ENCODE measurements at places on chromosomes 1 and 21.

DNA sequence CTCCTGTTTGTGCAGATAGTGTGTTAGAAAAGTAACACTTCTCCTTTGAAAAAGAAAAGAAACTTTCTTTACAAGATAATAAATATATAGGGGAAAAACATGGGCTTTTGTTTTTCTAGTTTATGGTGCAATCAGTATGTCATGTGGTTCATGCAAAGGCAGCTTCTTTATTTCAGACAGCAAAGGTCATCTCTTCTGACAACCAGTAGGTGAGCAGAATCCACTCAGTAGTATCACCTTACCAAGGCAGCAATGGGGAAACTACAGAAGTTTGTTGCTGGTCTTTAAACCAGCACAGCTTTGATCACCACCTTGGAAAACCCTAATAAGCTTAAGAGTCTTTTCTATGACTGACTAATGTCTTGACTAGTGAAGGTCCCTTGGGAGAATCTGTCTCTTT is 13.0 kb upstream of the SAMSN1 start:
- no peak for DNase-seq

DNA sequence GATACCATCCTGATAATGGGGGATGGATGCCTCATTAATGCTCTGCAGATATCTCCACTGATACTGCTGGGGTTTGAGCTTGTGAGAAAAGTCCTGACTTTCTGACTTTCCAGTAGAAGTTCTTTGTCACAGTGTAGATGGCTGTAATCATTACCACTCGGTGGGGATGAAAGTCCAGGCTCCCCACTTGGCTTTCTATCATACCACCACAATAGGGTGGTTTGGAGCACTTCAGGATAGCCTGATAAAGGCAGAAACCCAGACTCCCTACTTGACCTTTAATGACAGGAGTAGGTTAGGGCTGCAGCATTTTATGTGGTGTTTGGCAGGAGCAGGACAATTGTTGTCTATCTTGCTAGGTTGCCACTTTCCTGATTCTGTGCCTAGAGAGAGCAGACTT is 294.1 kb downstream of the BRINP3 start:
- DNase-seq, result no peak

- no peak for DNase-seq
Measured at GRCh38 chr1:47527653-47528272, 89.9 kb downstream of the FOXD2 start.

DNA sequence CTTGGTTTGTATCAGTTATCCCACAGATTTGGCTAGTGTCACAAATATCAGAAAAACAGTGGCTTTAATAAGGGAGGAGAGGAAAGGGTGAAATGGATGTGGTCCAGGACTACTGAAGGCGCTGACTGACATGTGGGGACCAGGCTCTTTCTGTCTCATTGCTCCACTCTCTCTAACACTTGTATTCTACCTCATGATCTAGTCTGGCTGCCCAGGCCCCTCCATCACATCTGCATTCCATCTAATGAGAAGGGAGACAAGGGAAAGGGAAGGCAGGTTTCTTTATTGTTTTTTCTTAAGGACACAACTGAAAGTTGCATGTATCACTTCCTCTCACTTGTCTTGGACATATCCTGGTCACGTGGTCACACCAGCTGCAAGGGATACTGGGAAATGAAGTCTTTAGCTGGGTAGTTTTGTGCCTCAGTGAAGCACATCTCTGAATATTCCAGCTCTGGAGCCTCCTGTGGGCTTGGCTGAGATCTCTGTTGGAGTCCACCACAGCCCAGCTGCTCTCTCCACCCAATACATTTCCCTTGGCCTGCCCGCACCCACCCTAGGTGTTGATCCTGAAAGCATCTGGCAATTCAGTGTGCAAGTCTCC is 42.0 kb upstream of the PADI2 start:
- no peak for DNase-seq

GRCh38 chr1:197526736-197527371 is 248.4 kb downstream of the DENND1B start:
- peak; percentile 61 for DNase-seq

DNA sequence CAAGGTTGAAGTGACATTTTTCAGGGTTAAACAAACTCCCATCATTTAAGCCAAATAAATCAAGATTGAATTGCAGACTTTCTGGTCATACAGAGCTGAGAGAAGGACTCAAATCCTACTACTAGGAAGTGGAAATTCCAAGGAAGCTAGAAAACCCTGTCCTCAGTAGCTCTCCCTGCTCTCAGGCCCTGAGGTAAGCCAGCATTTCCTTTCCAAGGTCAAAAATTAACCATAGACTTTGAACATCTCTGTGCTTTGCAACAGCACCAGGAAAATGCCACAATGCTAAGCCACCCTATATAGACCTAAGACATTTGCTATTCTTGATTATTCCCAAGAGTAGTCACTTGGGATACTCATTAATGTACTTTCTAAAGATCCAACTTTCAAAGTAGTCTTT is 45.1 kb downstream of the LUZP1 start:
- DNase-seq, result no peak

GRCh38 chr1:116457946-116458604 is 85.0 kb downstream of the ATP1A1 start:
- DNase-seq, result peak; percentile 77

DNA sequence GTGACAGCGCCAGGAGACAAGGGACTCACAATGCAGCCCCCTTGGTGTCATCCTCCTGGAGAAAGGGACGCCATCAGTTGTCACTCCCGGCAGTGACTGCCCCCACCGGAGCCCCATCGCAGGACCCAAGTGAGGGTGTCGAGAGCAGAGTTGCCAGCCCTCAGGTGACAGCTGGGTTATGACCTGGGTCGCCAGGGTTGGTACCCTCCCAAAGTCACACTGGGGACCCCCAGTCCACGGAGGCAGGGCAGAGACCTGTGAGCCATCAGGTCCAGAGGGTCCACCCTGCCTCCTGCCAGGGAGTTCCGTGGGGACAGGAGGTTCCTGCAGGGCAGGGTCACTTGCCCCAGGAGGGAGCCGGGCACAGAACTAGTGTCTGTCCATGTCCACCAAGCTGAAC is 78.2 kb upstream of the IFFO2 start:
- no peak for DNase-seq

- no peak for DNase-seq
Measured at GRCh38 chr1:41758904-41759548, 159.7 kb downstream of the HIVEP3 start.

- DNase-seq, result no peak
Measured at GRCh38 chr1:63547621-63548294, 24.4 kb downstream of the EFCAB7 start.

- no peak for DNase-seq
Measured at GRCh38 chr1:1166642-1167397, 6.9 kb upstream of the TTLL10 start.

GRCh38 chr1:161907265-161907664 is 116.4 kb downstream of the OLFML2B start:
- DNase-seq, result no peak

GRCh38 chr1:226662642-226663326 is 76.3 kb downstream of the ITPKB start:
- DNase-seq, result peak; percentile 36

DNA sequence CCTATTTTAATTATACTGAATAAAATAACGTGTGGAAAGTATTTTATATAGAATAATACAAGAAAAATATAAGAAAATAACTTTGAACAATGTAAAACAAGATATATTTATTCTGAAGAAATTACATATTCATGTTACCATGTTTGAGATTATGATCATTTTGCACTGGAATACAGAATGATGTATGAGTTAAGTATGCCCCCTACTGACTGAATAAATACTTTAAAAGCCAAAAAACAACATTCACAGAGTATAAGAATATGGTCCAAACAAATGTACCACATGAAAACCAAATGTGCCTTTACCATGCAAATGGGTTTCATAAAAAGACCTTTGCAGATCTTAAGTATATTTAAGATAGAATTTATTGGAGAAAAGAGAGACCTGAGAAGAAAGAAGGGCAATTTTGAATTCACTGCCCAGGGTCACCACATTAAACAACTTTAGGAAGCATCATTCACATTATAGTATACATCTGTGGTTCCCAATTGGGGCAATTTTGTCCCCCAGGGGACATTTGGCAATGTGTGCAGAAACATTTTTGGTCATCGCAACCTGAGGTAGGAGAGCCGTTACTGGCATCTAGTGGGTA is 136.6 kb upstream of the GFI1 start:
- DNase-seq, result peak; percentile 0

- DNase-seq, result no peak
Measured at GRCh38 chr1:57340334-57341070, 83.4 kb downstream of the DAB1 start.

DNA sequence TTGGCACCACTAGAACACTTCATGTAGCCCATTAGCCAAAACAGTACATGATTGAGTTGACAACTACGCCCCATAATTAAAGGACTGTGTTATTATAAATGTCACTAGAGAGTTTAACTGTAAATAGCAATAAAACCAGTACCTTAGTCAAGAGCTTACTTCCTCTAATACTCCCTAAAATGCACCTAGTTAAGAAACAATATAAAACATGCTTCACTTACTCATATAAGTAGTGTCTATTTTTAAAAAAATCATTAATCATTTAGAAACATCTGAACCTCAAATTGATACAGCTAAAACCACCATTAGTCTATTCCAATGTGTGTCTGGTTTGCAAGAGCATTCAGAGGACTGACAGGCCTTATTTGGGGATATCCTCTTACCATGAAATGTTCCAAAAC is 25.3 kb downstream of the PTP4A2 start:
- DNase-seq, result no peak

- no peak for DNase-seq
Measured at GRCh38 chr1:81757398-81758020, 43.2 kb upstream of the ADGRL2 start.

DNA sequence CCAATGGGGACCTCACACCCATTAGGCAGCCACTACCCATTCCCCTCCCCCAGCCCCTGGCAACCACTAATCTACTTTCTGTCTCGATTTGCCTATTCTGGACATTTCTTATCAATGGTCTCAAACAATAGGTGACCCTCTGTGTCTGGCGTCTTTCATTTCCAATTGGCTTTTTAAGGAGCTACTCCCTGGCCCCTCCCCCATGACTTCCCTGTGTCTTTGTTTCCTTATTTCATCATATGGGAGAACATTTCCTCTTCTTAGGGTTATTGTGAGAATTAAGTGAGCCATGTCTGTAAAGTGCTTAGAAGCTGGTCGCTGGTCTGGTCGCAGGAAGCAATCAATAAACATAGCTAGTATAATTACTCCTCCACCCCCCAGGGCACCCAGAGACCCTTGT is 80.9 kb downstream of the SPSB1 start:
- DNase-seq, result no peak

- DNase-seq, result no peak
Measured at GRCh38 chr1:1161683-1162079, 12.0 kb upstream of the TTLL10 start.

- DNase-seq, result peak; percentile 76
Measured at GRCh38 chr1:234154320-234155251, 218.7 kb upstream of the COA6 start.

- no peak for DNase-seq
Measured at GRCh38 chr21:18985584-18985983, 582.0 kb upstream of the TMPRSS15 start.

DNA sequence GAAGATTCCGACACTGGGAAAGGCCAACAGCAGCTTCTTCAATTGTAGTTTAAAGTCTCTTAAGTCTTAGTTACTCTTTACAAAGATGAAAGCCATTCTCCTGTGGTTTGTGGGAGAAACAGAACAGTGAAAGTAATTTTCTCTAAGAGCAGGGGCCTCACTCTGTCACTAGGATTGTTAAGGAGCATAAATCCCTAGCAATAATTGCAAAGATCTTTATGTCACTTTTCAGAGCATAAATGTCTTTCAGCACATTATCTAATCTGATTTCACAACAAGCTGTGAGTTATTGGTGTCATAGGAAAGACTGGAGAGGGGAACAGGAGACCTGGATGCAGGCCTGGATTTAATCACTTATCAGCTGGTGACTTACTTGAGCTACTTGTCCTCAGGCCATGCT is 32.4 kb upstream of the DUSP23 start:
- no peak for DNase-seq

GRCh38 chr1:10867914-10868598 is 71.6 kb upstream of the CASZ1 start:
- DNase-seq, result peak; percentile 47

DNA sequence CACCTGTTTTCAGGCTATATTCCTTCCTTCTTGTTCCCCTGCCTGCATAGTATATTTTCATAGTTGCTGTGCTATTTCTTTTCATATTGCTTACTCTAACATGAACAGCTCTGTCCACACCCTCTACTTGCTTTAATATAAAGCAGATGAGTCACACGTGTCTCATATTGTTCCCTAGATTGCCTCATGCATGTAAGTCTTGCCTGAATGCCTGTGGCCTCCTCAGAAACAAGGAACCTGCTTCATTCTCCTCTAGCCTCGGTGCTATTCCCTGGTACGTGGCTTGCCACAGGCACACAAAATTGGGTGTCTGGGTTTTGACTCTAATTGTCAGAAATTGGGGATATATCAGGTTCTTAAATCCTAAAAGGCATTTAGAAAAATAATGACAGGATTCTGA is 16.5 kb upstream of the PKP1 start:
- DNase-seq, result no peak

DNA sequence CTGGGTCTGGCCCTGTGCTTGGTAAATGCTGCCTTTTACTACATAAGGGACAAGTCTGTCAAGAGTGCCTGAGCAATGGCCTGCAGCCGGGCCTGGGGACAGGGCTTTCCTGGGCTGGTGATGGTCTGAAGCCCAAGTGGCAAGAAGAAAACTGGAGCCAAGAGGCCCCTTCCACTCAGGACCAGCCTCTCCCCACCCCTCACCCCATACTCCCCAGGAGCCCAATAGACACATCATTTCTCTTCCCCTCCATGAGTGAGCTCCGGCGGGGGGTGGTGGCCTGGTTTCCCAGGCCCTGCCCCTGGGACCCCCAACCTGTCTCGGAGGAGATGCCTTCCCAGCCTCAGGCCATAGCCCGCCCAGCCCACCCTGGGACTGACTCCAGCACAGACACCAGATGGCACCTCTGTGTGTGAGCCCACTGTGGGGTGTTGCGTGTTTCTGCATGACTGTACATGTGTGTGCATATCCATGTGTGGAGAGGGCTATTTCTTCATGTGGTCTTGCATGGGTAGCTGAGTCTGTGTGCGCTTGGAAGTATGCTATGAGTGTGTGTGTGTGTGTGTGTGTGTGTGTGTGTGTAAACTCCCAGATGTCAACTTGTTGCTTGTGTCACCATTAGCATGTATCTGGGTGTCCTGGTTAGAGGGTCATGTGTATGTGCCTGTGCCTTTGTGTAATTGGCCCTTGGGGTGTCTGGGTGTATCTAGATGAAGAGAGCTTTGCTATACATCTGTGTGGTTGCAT is 14.3 kb upstream of the LRP8 start:
- DNase-seq, result no peak

Data from SHP77 (cell line).